Esophagus squamous epithelium (tissue), 5 donors: ENCODE measurements at places on chromosomes 2 and 18.

- no peak for DNase-seq
- H3K36me3 ChIP-seq, result no peaks in the 10 kb centered on the region
- H3K27ac ChIP-seq, result no peak overlapping the region
- no peaks in the 10 kb centered on the region for H3K27me3 ChIP-seq
Observed at GRCh38 chr2:6602471-6602870, 263.2 kb downstream of the CMPK2 start.

DNA sequence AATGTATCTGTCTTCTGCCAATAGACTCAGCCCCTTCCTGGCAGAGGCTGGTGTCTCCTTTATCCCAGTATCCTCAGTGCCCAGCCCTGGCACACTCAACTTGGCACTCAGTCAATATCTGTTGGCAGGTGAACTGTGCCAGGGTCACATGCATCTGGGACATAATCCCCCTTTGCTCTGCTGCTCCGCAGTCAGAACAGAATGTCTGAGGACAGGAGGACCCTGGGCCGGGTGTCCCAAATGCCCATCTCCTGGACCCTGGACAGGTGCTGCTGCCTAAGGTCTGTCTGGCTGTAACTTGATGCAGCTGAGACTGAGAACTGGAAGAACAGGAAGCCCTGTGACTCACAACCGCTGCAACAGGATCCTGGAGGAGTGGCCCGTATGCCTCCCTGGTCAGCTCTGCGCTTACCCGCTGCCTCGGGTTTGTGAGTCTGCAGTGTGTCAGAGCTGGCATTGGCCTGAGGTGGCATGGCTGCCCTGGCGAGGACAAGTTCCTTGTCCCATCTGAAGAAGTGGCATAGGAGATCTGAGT lies 11.4 kb downstream of the HK2 start:
- H3K27ac ChIP-seq, result peak overlapping the region; percentile 79
- no peaks in the 10 kb centered on the region for H3K27me3 ChIP-seq
- no peaks in the 10 kb centered on the region for H3K36me3 ChIP-seq
- no peak overlapping the region for H3K4me3 ChIP-seq

GRCh38 chr2:168929031-168929430 lies 27.9 kb downstream of the G6PC2 start:
- DNase-seq, result no peak
- no peak overlapping the region for H3K27ac ChIP-seq
- no peaks in the 10 kb centered on the region for H3K36me3 ChIP-seq
- H3K4me3 ChIP-seq, result no peak overlapping the region

DNA sequence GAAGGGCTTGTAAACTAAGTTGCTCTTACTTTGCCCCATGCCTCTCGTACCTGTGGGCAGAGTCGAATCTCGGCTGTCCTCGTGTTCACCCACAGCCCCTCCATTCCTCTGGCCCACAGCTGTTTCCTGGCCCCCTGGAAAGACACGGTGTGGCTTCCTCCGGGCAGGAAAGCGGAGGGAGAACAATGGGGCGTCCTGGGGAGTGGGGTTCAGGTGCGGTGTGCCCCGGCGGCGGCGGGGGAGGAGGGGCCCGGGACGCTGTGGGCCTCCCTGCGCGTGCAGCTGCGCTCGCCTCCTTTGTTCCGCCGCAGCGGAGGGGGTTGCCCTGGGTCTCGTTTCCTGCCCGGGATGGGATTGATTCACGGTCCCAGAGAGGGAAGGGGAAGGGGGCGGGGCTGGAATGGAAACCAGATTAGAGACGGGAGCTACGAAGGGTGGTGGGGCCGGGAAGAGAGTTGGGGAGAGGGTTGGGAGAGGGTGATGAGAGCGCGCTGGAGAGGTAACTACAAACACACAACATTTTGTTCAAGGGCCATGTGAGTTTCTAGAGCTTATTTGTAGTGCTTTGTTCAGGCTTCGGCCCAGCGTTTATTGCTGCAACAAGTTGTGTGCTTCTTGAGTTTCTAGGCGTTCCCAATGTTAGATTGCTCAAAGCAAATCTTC lies 796 bp downstream of the MYO1B start:
- no peaks in the 10 kb centered on the region for H3K36me3 ChIP-seq
- H3K4me3 ChIP-seq, result peak overlapping the region; percentile 49
- H3K4me1 ChIP-seq, result no peaks in the 10 kb centered on the region
- H3K27me3 ChIP-seq, result peaks cover 16% of the 10 kb centered on the region
- H3K27ac ChIP-seq, result peak overlapping the region; percentile 84
- no peak for DNase-seq

DNA sequence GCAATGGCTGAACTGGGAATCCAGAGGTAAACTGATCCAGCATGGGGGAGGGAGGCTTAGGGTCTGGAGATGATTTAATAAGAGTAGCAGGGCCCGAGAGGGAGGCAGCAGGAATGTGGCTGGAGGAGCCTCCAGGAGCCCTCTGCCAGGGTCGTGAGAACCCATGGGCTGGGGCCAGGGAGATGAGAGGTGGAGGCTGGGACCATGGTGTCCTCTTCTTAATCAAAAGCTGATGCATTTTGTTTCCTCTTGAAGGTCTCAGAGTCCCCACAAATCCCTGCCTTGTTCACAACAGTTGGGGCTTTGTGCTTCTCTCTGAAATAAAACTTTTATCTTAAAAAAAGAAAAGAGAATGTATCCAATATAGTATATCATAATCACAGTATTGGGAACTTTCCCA lies 123.7 kb upstream of the ZNF516 start:
- DNase-seq, result no peak
- H3K4me3 ChIP-seq, result no peak overlapping the region
- peaks cover 11% of the 10 kb centered on the region for H3K4me1 ChIP-seq
- no peaks in the 10 kb centered on the region for H3K36me3 ChIP-seq

- no peaks in the 10 kb centered on the region for H3K4me1 ChIP-seq
- no peak for DNase-seq
- H3K27ac ChIP-seq, result no peak overlapping the region
- no peak overlapping the region for H3K4me3 ChIP-seq
- no peaks in the 10 kb centered on the region for H3K27me3 ChIP-seq
Observed at GRCh38 chr2:55530539-55531081, 11.1 kb downstream of the CFAP36 start.

DNA sequence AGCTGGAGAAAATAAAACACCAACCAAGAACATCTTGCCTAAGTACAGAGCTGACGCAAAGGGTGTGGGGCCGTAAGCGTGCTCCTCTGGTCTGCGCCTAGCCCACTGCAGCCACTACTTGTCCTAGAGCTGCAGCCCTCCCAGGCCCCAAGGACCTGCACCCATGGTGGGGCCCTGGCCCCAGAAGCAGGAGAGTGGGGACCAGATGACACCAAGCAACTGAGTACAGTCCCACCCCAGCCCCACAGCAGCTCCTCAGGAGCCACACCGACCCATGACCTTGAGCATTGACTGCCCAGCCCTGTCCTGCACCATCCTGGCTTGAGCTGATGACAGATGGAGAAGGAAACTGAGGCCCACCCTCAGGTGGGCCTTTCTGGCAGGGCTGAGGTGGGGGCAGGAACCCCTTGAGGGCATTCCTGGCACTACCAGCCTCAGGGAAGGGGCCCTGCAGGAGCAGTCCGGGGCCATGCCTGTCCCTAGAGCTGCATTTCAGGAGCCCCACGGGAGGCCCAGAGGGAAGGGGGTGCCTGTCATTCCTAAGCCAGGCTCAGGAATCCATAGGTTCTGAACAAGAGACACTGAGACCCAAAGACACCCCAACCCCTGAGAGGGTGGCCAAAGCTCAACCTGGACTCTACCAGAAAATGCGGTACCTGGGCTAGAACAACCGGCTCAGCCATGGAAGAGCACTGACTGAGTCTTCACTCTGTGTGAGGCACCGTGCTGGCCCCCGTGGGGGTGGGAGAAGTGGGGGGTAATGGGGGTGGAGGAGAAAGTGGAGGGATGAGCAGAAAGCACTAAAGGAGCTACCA lies 4.9 kb downstream of the KIF1A start:
- H3K27me3 ChIP-seq, result peaks cover 4% of the 10 kb centered on the region
- no peaks in the 10 kb centered on the region for H3K36me3 ChIP-seq
- peaks cover 7% of the 10 kb centered on the region for H3K4me1 ChIP-seq
- no peak overlapping the region for H3K4me3 ChIP-seq

- no peak overlapping the region for H3K27ac ChIP-seq
- peak overlapping the region; percentile 34 for H3K4me3 ChIP-seq
- H3K36me3 ChIP-seq, result no peaks in the 10 kb centered on the region
- H3K4me1 ChIP-seq, result peaks cover 47% of the 10 kb centered on the region
Observed at GRCh38 chr2:72920318-72921087, 3.2 kb downstream of the EMX1 start.

- H3K4me1 ChIP-seq, result peaks cover 55% of the 10 kb centered on the region
- H3K4me3 ChIP-seq, result no peak overlapping the region
- no peaks in the 10 kb centered on the region for H3K36me3 ChIP-seq
Observed at GRCh38 chr2:109699646-109700045, 85.5 kb downstream of the SOWAHC start.

GRCh38 chr2:121903037-121903689 lies 147.7 kb downstream of the TSN start:
- no peaks in the 10 kb centered on the region for H3K27me3 ChIP-seq
- H3K4me3 ChIP-seq, result no peak overlapping the region
- H3K36me3 ChIP-seq, result no peaks in the 10 kb centered on the region
- no peak for DNase-seq
- no peaks in the 10 kb centered on the region for H3K4me1 ChIP-seq
- no peak overlapping the region for H3K27ac ChIP-seq

DNA sequence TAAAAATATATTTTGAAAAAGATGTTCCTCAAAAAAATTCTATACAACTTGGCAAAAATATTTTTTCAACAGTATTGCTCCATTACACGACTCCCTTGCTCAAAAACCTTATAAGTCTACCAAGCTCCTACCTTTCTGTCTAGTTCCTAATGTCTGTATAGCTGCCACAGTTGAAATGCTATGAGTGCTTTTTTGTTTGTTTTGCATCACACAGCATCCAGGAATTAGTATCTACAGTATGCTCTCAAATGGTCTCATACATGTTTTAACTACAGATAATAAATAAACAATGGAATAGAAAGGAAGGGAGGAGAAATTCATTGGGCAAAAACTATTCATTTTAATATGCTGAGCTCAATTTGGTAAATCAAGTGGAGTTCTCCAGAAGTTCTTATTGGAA lies 17.3 kb downstream of the ACADL start:
- no peak overlapping the region for H3K4me3 ChIP-seq
- no peak overlapping the region for H3K27ac ChIP-seq
- H3K36me3 ChIP-seq, result no peaks in the 10 kb centered on the region
- no peak for DNase-seq
- no peaks in the 10 kb centered on the region for H3K27me3 ChIP-seq

GRCh38 chr2:241279828-241280227 lies 35.6 kb downstream of the HDLBP start:
- no peaks in the 10 kb centered on the region for H3K27me3 ChIP-seq
- H3K4me1 ChIP-seq, result peaks cover under 1% of the 10 kb centered on the region
- no peak for DNase-seq
- no peak overlapping the region for H3K4me3 ChIP-seq
- no peaks in the 10 kb centered on the region for H3K36me3 ChIP-seq

DNA sequence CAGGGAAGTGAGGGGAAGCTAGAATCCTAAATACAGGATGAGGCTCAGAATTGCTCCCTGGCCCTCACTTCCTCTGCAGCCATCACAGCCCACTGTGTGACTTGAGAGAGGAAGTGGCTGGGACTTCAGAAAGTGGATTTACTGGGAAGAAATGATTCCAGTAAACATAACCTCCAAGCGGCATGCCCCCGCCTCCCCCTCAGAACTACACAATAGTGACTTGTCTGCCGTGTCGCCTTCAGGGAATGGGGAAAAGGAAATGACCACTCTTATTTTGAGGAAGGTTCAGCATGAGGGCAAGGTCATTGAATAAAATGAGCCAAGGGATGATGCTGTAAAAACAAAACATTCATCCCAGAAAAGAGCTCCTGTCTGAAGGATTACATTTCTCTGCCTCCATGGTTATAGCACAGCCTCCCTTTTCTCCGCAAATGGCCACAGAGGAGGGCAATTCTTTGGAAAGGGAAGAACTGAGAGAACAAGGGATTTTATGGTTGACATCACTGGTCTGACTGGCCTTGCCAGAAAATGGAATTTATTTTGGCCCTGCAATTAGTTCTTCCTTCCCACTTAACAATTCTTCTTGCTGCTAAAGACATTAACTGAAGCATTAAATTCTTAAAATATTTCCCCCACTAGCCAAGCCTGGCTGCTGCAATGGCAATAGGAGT lies 78.9 kb upstream of the DAPL1 start:
- no peaks in the 10 kb centered on the region for H3K27me3 ChIP-seq
- no peak for DNase-seq
- no peak overlapping the region for H3K4me3 ChIP-seq
- no peaks in the 10 kb centered on the region for H3K36me3 ChIP-seq

DNA sequence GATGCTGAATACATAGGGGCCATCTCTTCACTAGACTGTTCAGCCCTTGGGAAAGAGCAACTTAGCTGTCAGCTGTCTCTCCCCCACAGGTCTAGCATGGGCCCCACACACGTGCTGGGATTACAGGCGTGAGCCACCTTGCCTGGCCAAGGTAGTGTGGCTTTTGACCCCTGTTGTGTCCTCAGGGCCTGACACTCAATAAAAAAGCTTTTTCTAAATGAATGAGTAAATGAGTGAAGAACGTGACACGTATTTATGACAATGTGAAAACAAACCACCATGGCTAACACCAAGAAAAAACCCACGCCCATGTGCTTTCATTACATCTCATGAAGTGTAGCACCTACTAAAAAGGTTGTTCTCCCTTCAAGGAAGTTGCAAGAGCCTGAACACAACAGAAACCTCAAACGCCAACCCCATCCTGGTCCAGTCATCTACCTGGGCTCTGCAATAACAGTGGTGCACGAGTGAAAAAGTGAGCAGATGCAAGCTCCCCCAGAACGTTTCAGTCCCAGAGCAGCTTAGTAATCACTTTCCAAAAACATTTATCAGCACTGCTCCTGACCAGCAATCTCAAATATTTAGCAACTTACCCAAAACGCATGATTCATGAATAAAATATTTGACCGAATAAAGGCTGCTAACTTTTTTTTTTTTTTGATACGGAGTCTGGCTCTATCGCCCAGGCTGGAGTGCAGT lies 3.4 kb downstream of the WDFY1 start:
- H3K4me1 ChIP-seq, result peaks cover 32% of the 10 kb centered on the region
- no peaks in the 10 kb centered on the region for H3K36me3 ChIP-seq
- no peaks in the 10 kb centered on the region for H3K27me3 ChIP-seq
- peak overlapping the region; percentile 14 for H3K27ac ChIP-seq
- no peak for DNase-seq
